Naive thymus-derived CD4-positive, alpha-beta T cell (primary cell): ENCODE measurements at places on chromosomes 1 and 21.

GRCh38 chr1:226939438-226940028, 561 bp upstream of the COQ8A start:
- DNase-seq: no peak

DNA sequence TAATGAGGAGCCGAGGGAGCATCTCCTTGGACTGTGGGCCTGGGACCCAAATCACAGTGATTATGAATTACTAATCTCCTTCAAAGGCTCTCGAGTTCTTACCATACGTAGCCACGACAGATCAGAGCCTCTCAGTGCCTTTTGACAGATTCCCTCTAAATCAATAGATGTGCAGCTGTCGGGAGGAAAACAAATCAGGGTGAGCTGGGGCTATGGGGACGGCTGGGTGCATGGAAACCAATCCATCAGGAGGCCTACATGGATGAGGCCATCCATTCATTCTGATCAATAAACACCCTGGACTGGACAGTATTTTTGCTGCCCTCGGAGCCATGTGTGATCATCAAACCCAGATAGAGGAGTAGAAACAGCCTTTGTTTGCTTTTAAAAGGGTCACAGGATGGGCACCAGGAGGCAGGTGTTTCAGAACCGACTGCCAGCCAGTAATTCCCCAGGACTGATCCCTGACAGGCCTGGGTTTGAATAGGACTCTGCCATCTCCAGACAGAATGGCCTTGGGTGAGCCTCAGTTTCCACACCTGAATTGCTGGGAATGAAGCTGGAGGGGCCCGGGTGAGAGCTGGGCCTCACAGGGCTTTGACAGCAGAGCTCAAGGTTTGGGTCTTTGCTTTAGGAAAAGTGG, 532.8 kb downstream of the MATN1 start:
- DNase-seq: no peak

DNA sequence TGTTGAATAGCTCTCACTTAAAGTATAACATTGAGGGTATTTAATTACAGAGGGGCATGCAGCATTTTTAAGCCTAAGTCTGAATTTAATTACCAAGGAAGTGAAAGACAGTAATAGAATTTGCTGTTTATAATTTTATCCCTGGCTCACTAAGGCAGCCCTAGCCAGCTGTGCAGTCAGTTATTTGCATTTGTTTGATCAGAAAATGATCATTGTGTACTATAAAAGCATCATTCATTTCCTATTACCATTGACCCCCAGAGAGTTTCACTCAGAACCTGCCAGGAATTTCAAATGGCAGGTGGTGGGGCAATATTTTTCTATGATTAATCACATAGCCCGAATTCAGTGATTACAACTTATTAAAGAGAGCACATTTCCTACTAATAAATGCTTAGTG, 277.1 kb upstream of the KAZN start:
- no peak for DNase-seq

GRCh38 chr1:40837601-40838000, 24.6 kb downstream of the CITED4 start:
- DNase-seq: no peak

DNA sequence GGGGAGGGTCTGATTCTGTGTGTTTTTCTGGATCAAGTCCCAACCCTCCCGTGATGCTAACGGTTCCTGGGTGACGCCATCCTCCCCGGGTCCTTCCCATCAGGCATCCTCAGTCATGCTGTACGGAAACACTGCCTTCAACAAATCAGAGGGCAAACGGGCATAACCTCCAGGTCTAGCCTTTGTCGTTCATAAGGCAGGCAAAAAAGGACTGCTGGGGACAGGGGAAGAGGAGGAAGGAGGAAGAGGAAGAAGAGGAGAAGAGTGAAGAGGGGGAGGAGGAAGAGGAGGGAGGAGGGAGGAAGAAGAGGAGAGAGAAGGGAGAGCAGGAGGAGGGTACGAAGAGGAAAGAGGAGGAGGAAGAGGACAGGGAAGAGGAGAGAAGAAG, 84.4 kb downstream of the ITPKB start:
- DNase-seq: no peak

DNA sequence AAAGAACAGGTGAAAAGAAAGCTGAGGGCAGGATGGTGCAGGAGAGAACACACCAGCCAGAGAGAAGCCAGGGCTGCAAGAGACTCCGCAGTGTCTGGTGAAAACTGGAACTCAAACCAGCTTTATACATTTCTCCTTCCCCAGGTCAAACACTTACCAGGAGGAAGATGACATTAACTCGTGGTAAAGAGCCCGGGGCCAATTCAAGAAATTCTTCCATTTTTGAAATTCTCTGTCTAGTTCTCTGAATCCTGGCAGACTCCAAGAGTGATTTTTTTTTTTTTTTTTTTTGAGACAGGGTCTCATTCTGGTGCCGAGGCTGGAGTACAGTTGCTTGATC, 25.8 kb upstream of the SIPA1L2 start:
- DNase-seq: no peak

GRCh38 chr1:176888471-176889032, 276.0 kb downstream of the ASTN1 start:
- no peak for DNase-seq

GRCh38 chr1:221344693-221345092, 397.2 kb downstream of the DUSP10 start:
- no peak for DNase-seq

DNA sequence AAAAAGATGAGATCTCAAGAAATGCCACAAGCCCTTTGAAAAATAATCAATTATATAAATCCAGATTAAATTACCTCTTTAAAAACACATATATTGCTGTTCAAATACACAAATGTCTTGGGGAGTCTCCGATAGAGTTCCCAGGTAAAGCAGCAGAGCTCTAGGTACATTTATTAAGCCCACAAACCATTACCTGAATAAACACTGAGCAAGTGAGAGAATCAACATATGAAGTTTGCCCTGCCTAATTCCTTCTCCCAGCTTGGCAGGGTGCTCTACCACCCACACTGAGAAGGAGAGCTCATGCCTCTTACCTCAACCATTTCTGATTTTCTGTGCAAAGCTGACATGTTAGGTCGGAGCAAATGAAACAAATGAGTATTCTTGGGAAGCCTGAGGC, 402.4 kb downstream of the KCNH1 start:
- DNase-seq: no peak

DNA sequence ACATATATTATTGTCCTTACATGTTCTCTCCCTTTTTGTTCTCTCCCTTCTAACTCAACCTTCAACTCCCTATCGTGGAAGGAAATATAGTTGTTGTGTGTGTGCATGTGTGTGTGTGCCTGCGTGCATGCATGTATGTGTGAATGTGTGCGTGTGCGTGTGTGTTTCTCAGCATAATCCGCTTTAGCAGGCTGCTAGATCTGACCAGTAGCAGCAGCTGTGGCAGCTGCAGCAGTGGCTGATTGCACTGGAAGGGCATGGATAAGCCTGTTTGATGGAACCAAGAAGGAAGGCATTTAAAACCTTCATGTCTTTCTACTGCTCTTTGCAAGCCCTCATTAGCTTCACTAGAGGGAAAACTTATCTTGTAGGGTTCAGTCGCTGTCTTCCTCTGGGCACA, 65.6 kb upstream of the IRF2BP2 start:
- DNase-seq: no peak

DNA sequence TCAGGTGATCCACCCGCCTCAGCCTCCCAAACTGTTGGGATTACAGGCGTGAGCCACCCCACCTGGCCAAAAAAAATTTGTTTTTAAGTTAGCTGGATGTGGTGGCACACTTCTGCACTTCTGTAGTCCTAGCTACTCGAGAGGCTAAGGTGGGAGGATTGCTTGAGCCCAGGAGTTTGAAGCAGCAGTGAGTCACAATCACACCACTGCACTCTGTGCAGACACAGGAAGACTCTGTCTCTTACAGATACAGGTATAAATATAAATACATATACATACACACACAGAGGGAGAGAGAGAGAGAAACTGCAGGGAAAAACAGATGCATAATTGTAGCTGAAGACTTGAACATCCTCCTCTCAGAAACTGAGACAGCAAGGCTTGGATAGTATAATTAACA, 34.8 kb upstream of the EPS15 start:
- no peak for DNase-seq

DNA sequence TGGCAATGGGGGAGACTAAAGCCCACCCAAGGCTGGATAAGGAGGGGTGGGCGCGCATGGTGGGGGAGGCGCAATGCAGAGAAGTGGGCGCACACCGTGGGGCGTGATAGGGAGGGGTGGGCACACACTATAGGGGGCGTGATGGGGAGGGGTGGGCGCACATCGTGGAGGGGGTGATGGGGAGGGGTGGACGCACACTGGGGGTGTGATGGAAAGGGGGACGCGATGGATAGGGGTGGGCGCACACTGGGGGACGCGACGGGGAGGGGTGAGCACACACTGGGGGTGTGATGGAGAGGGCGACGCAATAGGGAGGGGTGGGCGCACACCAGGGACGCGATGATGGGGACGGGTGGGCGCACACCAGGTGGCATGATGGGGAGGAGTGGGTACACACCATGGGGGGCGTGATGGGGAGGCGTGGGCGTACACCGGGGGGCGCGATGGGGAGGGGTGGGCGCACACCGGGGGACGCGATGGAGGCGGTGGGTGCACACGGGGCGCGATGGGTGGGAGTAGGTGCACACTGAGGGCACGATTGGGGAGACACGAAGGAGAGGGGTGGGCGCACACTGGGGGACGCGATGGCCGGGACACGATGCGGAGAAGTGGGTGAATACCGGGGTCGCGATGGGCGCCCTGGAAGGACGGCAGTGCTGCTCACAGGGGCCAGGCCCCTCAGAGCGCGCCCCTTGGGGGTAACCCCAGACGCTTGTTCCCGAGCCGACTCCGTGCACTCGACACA, 929 bp downstream of the SUMO3 start:
- DNase-seq: peak; percentile 16

DNA sequence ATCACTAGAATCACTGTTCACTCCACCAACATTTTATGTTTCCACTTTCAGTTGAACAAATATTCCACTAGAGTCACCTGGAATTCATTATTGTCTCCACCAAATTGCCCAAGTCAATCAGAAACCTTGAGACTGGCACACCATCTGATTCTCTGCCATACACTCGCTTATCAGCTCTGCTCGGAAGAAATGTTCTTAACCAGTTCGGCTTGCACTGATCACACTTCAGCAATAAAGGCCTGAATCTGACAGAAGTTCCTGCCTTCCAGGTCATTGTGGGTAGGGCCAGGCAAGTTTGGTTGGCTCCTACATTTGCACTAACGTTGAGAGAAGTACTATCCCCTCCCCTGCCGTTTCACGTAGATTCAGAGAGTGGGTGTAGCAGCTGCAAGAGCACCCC, 10.0 kb downstream of the TPM3 start:
- no peak for DNase-seq

- DNase-seq: no peak
Measured at GRCh38 chr21:18318156-18318555, 73.5 kb downstream of the CHODL start.

DNA sequence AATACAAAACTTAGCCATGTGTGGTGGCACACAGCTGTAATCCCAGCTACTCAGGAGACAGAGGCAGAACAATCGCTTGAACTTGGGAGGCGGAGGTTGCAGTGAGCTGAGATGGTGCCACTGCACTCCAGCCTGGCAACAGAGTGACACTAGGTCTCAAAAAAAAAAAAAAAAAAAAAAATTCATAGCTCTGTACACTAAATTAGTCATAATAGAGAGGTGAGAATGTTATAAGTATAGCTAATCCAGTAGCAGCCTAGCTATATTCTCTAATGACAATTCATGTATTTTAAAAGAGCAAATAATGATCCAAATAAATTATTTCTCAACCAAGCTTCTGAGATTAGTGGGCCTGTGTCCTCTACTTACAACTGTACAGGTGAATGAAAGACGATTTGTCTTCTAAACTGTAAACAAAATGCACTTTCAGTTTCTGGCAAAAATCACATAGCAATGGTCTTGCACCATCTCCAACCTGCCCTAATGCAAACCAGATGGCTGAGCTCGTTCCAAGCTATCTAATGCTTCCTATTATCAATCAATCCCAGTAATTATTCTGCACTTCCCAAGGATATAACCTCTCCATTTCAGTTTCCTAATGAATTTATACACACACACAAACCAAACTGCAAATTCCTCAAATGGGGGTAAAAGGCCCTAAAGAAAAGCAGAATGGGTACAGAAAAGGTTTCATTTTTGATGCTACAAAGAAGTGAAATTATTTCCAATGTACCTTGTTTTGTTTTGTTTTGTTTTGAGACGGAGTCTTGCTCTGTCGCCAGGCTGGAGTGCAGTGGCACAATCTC, 56.5 kb downstream of the GATAD2B start:
- DNase-seq: no peak

DNA sequence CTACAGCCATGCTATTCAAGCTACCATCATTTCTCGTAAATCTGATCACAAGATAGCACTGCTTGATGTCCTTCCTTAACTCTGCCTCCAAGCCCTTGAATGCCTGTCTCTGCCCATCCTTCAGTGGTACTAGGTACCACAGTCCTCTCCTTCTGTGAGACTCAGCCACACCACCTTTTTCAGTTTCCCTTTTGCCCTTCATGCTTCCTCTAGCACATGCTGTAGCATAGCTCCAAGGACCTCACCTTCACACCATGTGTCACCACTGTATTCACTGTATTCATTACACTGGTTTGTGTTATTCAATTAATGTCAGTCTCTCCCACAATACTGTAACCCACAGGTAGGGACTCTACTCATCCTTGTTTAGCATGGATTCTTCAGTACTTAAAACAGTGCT, 8.0 kb upstream of the TP53BP2 start:
- DNase-seq: no peak
